RPMI8226 (cell line): ENCODE measurements at places on chromosomes 7 and 10.

- DNase-seq: no peak
Observed at GRCh38 chr7:66380272-66380888, 175.2 kb downstream of the TPST1 start.

DNA sequence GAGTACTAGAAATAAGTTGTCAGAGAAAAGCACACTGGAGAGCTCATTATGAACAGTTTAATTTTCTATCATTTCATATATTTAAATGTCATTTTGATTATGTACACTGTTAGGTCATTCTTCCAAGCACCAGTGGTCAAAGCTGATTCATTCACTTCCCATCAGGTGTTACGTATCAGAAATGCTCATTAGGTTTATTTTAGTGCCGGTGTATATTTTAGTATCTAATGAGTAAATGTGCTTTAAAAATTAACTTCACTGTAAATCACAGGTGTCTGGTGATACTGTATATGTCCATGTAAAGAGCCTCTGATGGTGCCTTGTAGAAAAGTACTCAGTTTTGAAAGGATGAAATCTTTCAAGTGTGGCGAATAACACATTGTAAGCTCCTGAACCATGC lies 3.5 kb downstream of the DMTF1 start:
- DNase-seq: no peak

DNA sequence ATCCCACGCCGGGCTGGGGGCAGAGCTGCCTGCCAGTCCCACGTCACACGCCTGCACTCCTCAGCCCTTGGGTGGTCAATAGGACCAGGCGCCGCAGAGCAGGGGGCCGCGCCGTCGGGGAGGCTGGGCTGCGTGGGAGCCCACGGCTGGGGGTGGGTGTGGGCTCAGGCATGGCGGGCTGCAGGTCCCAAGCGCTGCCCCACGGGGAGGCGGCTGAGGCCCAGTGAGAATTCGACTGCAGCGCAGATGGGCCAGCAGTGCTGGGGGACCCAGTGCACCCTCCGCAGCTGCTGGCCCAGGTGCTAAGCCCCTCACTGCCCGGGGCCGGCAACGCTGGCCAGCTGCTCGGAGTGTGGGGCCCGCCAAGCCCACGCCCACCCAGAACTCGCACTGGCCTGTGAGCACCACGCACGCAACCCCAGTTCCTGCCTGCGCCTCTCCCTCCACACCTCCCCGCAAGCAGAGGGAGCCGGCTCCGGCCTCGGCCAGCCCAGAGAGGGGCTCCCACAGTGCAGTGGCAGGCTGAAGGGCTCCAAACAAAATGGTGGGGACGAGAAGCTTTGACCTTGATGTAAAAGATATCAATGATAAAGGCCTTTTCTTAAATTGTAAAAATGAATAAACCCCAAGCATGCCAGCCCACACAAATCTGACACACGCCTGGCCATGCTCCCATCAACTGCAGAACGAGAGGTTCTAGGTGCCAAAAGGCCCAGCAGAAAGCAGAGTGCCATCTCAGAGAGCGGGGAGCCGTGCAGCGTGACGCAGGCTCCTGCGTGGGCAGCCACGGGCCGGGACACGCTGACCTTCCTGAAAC lies 255.5 kb downstream of the MAD1L1 start:
- no peak for DNase-seq

DNA sequence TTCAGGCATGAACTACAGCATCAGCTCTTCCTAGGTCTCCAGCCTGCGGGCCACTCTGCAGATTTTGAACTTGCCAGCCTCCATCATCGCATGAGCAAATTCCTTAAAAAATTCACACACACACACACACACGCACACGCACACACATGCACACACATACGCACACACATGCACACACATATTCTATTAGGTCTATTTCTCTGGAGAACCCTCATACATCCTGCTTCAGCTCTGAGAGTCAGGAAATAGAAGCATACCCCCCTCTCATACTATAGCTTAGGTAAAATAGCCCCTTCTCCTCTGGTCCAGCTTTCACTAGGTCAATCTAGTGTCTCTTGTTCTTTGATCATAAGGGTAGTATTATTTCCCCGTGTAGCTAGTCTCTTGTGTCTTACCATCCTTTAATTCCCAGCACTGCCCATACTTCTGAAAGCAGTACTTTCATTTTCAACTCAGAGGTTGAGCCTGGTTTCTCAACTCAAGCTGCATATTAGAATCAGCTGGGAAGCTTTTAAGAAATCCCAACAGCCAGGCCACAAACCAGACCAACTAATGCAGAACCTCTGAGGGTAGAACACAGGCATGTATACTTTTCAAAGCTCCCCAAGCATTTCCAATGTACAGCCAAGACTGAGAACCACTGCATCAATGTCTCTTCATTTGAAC lies 30.9 kb upstream of the ITGB8 start:
- peak; percentile 9 for DNase-seq

- no peak for DNase-seq
Observed at GRCh38 chr10:34651416-34652195, 163.5 kb downstream of the PARD3 start.

DNA sequence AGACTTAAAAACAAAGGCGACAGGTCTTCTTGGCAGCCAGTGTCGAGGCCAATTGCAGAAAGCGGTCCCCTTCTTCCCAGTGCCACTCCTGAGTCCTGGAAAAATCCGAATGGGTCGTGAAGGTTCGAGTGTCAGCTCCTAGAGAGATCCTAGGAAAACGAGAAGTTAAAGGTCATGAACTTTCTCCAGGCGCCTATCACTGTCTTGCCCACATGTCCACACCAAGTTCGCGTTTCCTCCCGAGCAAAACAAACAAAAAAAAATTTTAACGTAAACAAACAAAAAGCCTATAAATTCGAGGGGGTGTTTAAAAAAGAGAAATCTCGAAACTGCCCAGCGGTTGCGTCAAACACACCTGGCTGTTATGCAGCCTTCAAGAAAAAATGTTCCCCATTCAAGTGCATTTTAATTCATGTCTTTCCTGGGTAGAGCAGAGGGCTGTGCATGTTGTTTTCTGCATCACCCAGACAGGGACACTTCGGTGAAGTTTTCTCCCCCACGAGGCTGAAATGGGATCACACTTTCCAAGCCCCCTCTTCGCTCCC lies 1.5 kb downstream of the ARHGAP21 start:
- peak; percentile 56 for DNase-seq
